ENCODE measurements at places on chromosomes 12 and 14.
A peak's percentile ranks its signal among the peaks of the same experiment; 100 is the strongest.

GRCh38 chr12:14278294-14278953 is 87.1 kb upstream of the ATF7IP start:
- H3K4me1 ChIP-seq = peaks cover 4% of the 10 kb centered on the region
- H3K27ac ChIP-seq = no peak overlapping the region
- H3K27me3 ChIP-seq = no peaks in the 10 kb centered on the region
- DNase-seq = no peak
- H3K36me3 ChIP-seq = no peaks in the 10 kb centered on the region

DNA sequence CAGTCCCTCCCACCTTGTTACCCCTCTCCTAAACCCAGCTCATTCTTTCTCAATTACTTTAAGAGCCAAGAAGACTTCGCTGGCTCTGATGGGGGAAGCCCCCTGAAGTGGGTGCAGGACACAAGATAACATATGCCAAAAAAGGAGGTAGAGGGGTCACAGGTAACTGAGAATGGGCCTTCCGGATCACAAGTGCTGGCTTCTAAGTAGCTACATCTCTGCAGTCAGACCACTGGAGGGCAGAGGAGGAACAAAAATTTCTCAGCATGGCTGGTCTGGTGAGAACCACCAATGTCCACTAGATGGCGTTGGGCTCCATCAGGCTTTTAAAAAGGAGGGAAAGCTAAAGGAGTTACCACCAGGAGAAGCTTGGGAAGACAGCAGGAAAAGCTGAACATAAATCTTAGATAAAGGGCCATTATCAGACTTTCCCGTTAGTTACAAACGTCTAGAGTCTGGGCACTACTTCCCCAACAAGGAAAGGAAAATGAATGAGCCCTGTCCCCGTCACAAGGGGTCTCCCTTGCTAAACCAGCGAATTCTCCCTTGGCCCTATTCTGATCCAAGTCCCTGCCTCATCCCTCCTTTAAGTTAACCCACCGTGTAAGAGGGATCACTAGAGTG is 11.6 kb upstream of the CDH24 start:
- H3K27me3 ChIP-seq = no peaks in the 10 kb centered on the region
- H3K4me1 ChIP-seq = peaks cover 13% of the 10 kb centered on the region
- H3K27ac ChIP-seq = peak overlapping the region; percentile 14
- peak; percentile 93 for DNase-seq

DNA sequence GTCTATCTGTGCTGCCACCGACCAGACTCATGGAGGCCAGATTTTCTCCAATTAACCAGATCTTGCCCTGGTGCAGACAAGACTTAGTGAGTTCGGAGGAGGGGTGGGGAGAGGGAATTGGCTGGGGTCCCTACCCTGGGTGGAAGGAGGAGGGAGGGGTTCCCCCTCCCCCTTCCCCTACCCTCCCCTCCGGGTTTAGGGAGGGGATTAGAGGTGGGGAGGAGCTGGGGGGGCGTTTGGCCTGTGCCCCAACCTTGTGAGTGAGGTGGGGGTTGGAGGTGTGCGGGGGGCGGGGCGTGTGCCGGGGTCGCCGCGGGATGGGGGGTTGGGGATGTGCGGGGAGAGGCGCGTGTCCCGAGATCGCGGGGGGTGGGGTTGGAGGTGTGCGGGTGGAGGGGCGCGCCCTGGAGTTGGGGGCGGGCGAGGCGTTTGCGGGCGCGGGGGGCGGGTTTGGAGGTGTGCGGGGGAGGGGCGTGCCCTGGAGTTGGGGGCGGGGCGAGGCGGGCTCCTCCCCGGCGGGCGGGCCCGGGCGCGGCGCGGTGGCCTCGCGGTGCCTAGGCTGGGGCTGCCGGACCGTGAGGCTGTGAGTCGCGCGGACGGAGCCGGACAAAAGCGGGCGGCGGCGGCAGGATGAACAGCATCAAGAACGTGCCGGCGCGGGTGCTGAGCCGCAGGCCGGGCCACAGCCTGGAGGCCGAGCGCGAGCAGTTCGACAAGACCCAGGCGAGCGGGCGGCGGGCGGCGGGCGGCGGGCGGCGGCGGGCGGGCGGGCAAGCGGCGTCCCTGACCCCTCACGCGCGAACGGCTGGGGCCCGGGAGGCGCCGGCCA is at the start of gene HIP1R:
Gene HIP1R, plus strand, starts transcription at position 537 of the 829 bp plus-strand sequence. Its CDS starts 94 bp downstream, at position 631.
- DNase-seq = no peak
- no peaks in the 10 kb centered on the region for H3K27me3 ChIP-seq
- peak within 1 kb of the TSS; percentile 62 for H3K4me3 ChIP-seq
- peaks cover 2% of the 10 kb centered on the region for H3K4me1 ChIP-seq

DNA sequence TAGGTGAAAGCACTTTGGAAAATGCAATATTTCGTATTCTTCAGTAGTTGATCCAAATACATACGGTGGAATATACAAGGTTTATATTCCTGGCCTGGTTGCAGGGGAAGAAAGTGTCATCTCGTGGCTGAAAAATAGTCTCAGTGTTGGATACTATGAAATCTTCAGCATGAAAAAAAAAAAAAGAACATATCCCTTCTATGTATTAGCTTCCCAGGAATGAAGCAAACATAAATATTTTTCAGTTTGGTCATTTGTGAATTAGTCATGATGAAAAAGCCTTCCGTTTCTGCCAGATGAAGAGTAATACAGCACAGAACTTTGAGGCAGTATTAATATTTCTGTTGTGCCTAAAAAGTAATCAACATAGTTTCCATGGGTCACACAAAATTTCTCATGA is 36.7 kb downstream of the FLRT2 start:
- no peak overlapping the region for H3K27ac ChIP-seq
- DNase-seq = peak; percentile 92
- peaks cover 9% of the 10 kb centered on the region for H3K4me1 ChIP-seq
- H3K36me3 ChIP-seq = peaks cover 8% of the 10 kb centered on the region
- H3K4me3 ChIP-seq = no peak overlapping the region
